Activated T-helper 17 cell treated with anti-CD3 and anti-CD28 coated beads, Interleukin-2, amount 50 U/mL, for 72 hours (primary cell): ENCODE measurements at places on chromosomes 2 and 18. TPM values are rescaled to one million over a fixed set of nuclear protein-coding genes. Genes with fewer than 3 reads are reported as not detected.

- no peak for ATAC-seq
Observed at GRCh38 chr18:51953521-51953920, 386.5 kb upstream of the DCC start.

- ATAC-seq = peak; percentile 31
Observed at GRCh38 chr2:230170532-230170931, 49.3 kb downstream of the SP110 start.

DNA sequence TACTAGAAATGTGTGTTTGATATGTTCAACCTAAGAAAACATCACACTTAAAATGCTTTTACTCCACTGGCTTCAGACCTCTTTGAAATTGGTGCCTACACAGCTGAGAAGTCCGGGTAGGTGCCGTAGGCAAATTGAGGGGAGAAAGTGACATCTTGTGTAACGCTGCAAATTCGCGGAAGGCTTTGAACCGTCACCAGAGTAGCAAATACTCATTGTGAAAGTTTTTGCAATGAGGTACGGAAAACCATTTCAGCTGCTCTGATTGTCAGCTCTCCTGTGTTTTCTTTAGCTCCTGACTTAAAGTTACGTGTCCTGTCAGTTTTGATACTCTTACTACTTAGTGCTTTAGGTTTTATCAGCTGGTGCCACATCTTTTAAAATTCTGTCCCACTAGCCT lies 224.5 kb downstream of the FAM210A start:
- peak; percentile 95 for ATAC-seq

- ATAC-seq = no peak
Observed at GRCh38 chr18:58287353-58288274, 243.6 kb downstream of the NEDD4L start.

GRCh38 chr18:336713-337112 lies 68.9 kb upstream of the THOC1 start:
- ATAC-seq = no peak

- peak; percentile 9 for ATAC-seq
Observed at GRCh38 chr2:46131-46470, 204 bp downstream of the FAM110C start.

DNA sequence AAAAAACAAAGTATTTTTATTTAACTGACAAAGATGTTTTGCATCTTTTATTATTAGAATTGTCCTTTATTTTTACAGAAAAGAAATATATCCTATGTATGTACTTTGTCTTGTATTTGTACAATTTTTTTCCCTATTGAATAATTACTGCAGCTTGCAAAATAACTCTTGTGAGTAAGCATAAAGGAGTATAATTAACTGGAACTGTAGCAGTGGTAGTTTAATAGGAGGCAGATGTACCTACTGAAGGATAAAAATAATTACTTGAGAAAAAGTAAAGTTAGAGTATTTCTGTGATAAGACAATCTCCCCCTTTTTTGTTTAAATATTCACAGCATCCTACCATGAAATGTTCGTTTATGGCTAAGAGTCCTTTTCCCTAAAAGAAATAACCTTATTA lies 34.7 kb downstream of the EHBP1 start:
- no peak for ATAC-seq

- no peak for ATAC-seq
Observed at GRCh38 chr2:85130407-85130806, 2.8 kb upstream of the TCF7L1 start.

- no peak for ATAC-seq
Observed at GRCh38 chr2:12429779-12430406, 286.8 kb upstream of the TRIB2 start.

DNA sequence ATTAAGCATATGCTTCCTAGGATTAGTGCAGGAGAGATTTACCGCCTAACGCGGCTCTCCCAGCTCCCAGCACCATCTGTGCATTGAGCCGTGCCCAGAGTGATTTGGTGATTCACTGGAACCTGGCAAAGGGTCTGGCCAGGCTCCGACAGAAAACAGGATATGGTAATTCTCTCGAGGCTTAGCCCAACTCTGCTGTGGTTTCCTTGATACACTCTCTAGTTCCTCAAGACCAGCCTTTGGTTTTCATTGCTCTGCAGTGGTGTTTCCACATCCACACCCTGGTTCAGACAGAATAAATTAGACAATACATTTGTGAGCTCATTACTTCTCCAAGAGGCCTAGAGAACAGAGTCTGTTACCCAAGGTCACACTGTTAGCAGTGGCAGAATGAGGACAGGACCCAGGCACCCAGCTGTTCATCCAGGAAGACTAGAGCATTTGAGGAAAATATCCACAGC lies 23.0 kb upstream of the SMAD2 start:
- ATAC-seq = peak; percentile 97

DNA sequence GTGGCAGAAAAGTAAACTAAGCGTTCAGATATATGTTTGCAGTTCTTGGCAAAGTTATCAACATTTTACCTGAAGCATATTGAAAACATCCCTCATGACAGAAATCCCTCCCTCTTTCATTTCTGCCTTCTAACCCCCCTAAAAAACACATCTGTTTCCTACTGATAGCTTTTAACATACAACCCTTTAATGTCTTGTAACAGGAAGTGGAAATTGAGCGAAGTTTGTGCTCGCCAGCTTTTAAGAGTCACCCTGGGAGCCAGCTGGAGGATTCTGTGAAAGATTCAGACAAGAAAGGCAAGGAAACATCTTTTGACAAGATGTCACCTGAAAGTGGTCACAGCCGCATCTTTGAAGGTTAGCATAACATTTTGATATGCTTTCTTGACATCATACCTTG lies 247.4 kb downstream of the XIRP2 start:
- no peak for ATAC-seq

DNA sequence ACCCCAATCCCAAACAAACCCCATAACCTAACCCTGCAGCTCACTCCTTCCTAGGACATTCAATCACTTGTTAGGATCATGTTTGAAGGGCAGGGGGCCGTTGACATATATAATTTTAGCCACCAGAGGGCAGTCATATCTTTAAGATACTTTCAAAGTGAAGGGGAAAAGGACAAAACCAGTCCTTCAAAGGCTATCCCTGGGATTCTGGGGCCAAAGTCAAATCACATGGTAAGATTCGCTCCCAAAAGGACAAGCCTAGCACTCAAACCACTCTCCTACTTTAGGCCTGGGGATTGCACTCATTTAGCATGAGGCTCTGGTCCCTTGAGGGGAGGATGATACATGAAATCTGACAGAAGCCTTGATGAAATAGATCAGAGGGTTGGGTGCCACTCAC lies 44.6 kb downstream of the HAUS1 start:
- peak; percentile 59 for ATAC-seq

DNA sequence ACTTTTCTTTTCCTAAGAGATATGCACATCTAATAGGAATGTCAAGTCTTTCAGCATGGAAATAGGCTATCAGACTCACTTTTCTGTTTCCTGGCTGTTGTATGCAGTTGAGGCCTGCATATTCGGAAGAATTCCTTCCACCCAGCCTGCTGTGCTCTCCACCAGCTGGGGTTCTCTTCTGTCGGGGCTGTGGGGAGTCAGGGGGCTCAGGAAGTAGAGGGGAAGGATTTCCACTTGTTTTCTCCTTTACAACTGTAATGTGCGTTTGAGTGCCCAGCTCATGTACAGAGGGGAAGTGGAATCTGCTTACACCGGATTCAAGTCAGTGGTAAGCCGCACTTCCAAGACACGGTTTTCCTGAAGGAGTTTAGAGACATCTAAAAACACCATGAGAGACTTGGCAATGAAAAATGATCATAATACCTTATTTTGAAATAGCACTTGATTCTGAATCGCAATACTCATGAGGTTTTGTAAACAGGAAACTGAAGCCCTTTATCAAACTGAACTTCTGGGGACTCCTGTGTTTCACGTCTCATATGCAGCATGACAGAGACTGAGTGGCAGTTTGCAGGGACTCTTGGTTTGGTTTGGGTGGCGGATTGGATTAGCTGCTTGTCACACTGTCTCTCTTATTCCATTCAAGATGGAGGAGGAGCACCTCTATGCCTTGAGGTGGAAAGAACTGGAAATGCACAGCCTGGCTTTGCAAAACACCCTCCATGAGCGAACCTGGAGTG lies 90.4 kb downstream of the MTCL1 start:
- ATAC-seq = no peak

- ATAC-seq = no peak
Observed at GRCh38 chr2:120431386-120432292, 85.7 kb downstream of the INHBB start.

DNA sequence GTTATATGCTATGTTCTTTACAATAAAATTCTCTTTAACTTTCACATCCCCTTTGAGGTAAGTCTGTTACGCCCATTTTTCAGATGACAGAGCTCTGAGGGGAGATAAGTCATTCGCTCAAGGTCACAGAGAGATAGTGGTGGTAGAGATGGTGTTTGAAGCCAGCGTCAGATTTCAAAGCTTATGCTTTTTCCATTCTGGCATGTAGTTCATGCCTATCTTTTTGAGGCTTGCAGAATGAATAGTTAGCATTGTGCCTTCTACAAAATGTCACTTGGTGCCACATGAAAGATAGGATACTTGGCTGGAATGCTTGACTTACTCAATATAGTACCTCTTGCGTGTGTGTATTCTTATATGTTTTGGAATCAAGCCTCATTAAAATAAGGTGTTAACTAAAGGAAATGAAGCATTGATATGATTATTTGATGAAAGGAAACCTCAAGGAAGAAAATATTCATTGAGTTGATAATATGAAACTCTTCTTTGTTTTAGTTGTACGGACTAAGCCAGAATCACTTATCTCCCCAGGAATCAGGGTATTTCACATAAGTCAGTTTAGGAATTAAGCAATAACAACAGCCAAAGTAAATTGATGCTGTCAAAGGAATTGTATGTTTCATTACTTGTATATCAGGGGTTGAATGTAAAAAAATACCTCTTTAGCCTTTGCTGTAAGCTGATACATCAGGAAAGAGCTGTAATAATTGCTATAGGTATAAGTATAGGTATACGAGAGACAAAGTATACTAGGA lies 15.5 kb downstream of the SPATS2L start:
- no peak for ATAC-seq

GRCh38 chr2:160651416-160652200 lies 158.0 kb upstream of the RBMS1 start:
- peak; percentile 20 for ATAC-seq

DNA sequence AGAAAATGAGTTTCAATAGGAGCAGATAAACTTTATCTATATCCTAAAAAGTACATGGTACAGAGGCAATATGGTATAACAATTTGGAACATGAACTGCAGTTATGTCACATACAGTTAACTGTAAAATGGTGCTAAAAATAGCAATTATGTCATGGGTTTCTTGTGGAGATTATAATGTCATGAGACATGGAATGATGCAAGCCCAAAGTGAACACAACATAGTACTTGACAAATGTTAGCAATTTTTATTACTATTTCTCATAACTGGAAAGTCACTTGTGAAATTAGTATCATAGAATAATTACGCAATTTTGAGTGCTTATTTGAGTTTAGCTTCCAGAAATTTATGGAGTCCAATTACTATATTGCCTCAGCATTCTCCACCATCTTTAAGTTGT lies 1263.4 kb downstream of the DSC3 start:
- ATAC-seq = no peak

DNA sequence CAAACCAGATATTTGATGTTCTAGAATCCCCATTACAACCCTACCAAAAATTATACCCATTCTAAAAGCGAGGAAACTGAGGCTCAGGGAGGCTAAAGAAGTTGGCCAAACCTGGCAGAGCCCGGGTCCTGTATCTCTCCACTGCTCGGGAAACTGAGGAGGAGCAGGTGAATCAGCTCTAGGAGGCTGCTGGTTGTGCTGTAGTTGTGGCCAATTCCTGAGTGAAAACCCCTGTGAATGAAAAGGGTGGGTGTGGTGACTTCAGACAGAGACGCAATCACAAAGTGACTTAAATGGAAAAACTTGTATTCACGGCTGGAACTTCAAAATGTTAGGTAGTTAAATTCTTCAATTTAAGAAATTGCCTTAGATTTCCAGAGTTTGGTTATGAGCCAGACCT lies 105.7 kb upstream of the SEC11C start:
- no peak for ATAC-seq

DNA sequence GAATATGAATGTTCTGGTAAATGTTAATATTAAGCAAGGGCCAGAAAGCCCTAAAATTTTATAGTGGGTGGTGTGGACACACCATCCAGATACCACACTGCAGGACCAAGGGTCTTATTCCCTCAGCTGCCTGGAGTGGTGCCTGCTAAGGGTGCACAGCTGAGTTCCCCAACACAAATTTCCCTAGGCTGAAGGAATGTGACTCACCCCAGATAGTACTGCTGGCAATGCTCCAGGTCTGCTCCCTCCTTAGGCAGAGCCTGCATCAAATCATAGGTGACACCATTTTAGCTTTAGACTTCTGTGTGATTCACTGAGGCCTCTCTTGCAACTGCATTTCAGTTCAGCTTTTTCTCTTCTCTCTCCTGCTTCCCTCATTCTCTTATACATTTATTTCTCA lies 321.1 kb downstream of the SATB2 start:
- no peak for ATAC-seq

GRCh38 chr2:169015943-169016342 lies 15.2 kb downstream of the ABCB11 start:
- no peak for ATAC-seq

DNA sequence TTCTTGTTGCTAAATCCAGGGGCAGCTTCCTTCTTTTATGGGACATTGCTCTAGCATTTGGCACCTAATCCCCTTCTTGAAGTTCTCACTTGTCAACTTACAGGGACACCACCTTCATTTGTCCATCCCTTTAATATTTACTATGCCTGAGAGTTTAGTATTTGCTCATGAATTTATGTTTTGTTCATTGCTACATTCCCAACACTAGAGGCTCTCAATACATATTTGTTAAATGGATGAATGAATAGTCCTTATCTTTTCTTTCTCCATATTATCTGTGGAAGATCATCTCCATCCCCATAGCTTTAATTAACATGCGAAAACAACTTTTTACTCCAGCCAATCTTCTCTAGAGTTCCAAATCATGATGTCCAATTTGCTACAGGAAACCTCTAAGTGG lies 5.4 kb downstream of the CWC22 start:
- ATAC-seq = no peak

DNA sequence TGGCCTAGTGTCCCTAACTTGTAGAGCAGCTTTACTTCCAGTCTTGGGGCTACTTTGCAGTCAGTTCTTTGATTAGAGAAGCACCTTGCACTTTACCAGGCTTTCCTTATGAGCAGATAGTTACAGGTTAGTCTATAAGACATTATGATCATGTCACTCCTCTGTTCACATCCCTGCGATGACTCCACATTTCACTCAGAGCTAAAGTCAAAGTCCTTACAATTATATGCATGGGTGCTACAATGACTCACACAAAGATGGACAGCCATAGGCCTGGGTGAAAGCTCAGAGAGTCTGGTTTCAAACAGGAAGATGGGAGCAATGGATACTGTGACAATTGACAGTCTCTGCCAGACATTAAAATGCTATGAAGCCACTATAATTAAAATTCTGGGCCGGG lies 27.1 kb upstream of the SSB start:
- ATAC-seq = peak; percentile 28

The MC2R gene
- not detected for total RNA-seq

The CCDC178 gene
- not detected for total RNA-seq

The C2orf49 gene
- total RNA-seq = 23.8 TPM

The MBOAT2 gene
- total RNA-seq = 3.4 TPM

The IGFBP5 gene
- not detected for total RNA-seq

The CDCA7 gene
- 15.4 TPM for total RNA-seq

The ZFP36L2 gene
- 57.8 TPM for total RNA-seq

The CNGA3 gene
- total RNA-seq = not detected

The HADHB gene
- 86.2 TPM for total RNA-seq

The STPG4 gene
- 0.50 TPM for total RNA-seq

The CASP8 gene
- total RNA-seq = 119 TPM

The ARID5A gene
- total RNA-seq = 252 TPM
